ENCODE measurements at places on chromosomes 6 and 20.

GRCh38 chr6:85470023-85470410 lies 20.1 kb downstream of the NT5E start:
- DNase-seq, result no peak

DNA sequence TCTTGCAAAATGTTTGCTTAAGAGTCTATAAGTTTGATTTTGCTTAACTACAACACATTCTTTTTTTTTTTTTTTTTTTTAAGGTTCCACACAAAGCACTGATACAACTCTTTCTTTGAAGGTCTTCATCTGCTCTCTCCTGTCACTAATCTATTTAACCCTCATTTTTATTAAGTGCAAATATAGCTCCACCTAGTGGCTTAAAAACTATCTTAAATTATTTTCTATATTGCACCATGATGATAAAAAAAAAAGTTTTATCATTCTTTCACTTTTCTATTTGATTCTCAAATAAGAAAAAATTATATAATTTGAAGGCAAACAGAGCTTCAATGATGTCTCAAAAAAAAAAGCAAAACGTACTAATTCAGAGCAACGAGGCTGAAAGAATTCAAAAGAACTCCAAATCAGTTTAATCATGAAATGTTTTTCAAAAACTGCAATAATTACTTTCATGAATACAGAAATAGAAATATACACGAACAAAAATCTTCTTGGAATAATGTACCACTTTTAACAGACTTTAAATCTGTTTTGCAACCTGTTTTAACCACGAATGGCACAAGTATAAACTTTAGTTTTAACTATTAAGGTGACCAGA lies 12.8 kb downstream of the ESF1 start:
- DNase-seq, result no peak

- no peak for DNase-seq
Observed at GRCh38 chr6:75244063-75244584, 523 bp upstream of the COX7A2 start.

GRCh38 chr6:1884313-1884712 lies 274.6 kb downstream of the FOXC1 start:
- no peak for DNase-seq
